ENCODE measurements at places on chromosomes 2 and 18. TPM values are rescaled to one million over a fixed set of nuclear protein-coding genes. Genes with fewer than 3 reads are reported as not detected.

- no peak for DNase-seq
These were observed 40.5 kb downstream of the LRRFIP1 start for GRCh38 chr2:237667893-237668292.

GRCh38 chr2:65660340-65660739 is 227.9 kb upstream of the SPRED2 start:
- no peak for DNase-seq

DNA sequence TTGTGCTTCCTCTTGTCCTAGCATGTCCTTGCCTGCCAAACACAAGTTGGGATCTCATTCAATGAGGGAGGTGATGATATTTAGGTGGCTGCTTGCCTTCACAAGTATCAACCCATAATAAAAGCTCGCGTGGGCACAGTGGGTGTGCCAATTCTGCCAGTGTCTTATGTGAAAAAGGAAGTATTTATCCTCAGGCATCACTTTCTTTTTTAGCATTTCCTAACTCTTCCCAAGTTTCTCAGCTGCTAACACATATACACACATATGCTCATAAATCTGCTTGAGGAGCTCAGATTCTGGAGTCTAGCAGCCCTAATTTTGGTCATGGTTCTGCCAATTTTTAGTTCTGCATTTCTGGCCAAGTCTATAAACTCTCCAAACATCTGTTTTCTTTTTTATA is 319.5 kb upstream of the HNMT start:
- DNase-seq = no peak

DNA sequence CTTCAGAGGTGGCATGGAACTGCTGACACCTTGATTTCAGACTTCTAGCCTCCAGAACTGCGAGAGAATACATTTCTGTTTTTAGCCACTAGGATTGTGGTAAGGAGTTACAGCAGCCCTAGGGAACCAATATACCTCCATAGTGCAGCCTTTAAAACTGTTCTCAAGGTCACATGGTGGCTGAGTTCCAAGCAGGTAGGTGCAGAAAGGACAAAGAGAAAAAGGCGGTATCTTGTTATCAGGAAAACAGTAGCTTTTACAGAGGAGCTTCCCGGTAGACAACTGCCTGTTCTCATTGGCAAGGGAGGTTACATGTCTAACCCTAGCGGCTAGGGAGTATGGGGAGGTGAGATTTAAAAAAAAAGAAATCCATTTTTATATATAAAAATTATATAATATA is 96.2 kb upstream of the BCL2L11 start:
- no peak for DNase-seq

- DNase-seq = no peak
These were observed 67.2 kb upstream of the SP5 start for GRCh38 chr2:170647741-170648436.

Gene GCA
- total RNA-seq = 7.3 TPM

GRCh38 chr2:36461039-36461681 is 105.6 kb downstream of the CRIM1 start:
- DNase-seq = no peak

Gene CPLX4
- not detected for total RNA-seq

Gene FAM228A
- 0.35 TPM for total RNA-seq

Gene MARS2
- total RNA-seq = 6.7 TPM
